ENCODE measurements at places on chromosomes 6 and 20.

DNA sequence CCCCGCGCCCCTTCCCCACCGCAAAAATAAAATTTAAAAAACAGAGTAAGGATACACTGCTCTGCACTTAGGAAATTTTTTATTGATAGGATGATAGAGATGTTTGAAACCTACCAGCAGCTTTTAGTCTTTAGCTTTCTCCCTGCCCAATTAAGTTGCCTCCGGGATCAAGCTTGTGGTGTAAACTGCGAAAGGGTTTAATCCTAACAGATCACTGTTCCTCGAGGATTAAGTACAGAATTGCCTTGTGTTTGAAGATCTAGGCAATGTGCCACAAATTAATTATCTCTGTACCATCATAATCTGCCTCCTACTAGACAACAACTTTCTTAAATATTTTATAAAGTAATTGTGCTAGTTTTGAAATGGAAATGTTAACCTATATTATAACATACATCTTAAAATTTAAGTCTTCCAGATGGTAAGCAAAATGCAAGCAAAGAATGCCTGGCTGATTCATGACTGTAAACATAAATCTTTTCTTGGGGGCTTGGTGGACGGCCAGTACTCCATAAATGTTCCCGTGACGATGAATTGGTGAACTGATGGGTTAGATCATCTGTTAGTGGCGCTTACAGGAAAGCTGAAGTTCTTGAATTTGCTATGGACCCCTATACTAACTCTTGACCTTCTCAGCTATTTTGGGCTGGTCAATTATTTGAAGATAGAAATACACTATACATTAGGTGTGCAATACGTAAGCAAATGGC, 58.0 kb upstream of the ARHGAP18 start:
- no peak for DNase-seq

DNA sequence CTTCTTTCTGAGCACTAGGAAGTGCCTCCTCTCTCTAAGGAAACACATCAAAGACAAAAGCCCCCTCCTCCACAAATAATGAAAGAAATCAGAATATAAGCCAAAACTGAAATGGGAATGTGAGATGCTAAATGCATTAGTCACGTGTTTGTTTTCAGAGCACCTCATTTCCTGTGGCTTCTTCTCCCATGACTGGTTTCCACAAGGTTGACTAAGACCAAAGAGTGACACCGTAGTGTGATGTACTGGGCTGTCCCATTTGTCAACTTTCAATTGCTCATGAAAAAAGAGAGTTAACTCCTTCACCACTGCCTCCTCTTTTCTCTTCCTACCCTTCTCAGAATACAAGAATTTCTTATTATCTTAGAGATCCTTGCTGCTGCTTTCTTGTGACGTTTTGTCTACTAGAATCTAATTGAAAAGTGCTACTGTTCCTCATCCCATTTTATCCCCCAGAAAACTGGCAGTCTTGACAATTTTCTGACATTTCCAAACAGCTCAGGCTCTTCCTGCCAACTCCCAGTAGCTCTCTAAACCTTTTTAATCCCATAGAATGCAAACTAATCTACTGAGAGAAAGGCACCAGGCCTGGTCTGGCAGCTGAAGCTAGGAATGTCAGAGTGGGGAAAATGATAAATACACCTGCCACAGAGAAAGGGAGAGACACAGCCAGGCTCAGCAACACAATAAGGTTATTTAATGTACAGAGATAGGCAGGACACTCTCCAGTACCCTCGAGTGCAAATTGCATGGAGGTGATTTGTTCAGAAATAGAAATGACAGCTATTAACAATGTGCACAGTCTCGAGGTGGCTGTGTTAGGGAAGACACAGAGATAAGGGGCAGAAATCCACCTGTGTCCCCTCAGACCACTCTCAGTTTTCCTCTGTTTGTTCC, 671.7 kb upstream of the NRSN1 start:
- DNase-seq = no peak

DNA sequence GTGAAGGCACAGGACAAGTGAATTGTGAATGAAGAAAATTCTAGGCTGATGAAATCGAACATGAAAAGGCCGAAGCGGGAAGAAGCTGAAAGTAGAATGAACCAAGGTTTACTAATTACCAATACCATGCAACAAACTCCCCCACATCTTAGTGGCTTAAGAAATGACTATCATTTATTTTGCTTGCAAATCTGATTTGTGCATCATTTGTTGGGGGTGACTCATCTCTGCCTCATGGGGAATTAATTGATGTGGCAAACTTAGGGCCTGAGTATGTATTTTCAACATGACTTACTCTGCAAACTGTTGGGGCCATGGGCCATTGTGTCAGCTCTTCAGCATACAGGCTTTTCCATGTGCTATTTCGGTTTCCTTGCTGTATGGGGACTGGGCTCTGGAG, 26.8 kb downstream of the PPP1R14C start:
- no peak for DNase-seq

DNA sequence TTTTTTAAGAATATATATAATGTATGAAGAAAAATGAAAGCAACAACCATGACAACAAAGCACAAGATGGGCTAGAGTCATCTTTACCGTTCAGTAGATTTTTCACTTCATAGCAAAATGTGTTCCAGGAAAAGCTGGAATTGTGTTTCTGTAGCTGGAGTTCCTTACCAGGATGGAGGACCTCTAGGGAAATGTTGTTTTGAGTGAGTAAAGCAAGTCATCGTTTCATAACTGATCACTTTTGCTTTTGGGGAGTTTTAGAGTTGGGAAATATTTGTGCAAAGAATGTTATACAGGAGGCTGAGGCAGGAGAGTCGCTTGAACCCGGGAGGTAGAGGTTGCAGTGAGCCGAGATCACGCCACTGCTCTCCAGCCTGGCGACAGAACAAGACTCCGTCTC, 151.6 kb downstream of the SASH1 start:
- no peak for DNase-seq

DNA sequence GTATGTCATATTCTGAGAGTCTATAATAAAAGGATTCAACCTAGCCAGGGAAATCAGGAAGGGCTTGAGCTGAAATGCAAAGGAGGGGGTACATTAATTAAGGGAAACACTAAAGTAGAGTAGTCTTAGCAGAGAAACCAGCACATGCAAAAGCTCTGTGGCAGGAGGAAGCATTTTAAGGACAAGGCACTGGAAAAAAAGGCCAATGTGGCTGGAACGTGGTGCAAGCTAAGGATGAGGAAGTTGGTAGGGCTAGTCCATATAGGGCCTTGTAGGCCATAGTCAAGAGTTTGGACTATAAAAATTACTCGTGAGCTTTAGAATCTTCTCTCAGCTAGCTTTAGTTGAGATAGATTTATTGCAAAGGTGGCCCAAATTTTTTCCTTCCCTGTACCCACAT, 75.2 kb upstream of the TOP1 start:
- DNase-seq = no peak

DNA sequence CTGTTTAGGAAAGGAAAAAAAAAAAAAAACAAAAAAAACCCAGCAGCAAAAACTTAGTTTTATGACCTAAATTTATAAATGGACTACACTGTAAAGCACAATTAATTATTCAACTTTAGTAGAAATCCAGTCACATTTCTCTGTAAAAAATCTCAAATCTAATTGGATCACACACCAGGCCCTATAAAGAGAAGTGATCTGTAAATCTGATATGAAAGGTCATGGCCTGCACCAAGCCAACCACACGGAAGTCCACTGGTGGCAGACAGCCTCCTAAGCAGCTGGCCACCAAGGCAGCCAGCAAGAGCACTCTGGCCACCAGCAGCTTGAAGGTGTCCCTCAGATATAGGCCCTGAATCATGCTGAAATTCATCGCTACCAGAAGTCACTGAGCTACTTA, 131.6 kb downstream of the HFE start:
- no peak for DNase-seq

DNA sequence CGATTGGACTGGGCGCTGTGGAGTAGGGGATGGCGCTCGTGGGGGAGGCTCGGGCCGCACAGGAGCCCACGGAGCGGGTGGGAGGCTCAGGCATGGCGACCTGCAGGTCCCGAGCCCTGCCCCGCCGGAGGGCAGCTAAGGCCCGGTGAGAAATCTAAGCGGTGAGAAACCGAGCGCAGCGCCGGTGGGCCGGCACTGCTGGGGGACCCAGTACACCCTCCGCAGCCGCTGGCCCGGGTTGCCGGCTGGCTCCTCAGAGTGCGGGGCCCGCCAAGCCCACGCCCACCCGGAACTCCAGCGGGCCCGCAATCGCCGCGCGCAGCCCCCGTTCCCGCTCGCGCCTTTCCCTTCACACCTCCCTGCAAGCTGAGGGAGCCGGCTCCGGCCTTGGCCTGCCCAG, 59.7 kb upstream of the MYLIP start:
- DNase-seq = no peak

GRCh38 chr20:47612670-47613069, 111.0 kb downstream of the NCOA3 start:
- no peak for DNase-seq

- DNase-seq = no peak
These were observed 1.6 kb downstream of the PSMB9 start for GRCh38 chr6:32855467-32856174.

GRCh38 chr20:62248890-62249560, 10.7 kb downstream of the OSBPL2 start:
- DNase-seq = no peak

DNA sequence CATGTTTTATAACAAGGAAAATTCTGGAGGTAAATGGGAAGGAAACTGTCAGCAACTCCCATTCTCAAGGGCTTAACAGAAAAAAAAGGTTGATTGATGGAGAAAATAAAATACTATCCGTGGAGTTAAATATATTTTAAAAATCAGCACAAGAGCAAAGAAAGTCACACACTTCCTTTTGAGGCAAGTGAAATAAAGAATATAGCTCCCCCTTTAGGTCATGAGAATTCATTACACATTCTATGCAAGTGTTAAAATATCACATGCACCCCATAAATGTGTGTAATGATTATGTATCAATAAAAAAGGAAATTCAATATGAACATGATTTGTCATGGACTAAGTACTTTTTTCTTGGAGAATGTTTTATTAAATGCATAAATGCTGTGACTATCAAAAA, 349.2 kb downstream of the TPBG start:
- no peak for DNase-seq

GRCh38 chr6:11389977-11390376, 147.6 kb upstream of the TMEM170B start:
- DNase-seq = no peak

GRCh38 chr6:68572975-68573374, 62.1 kb upstream of the ADGRB3 start:
- no peak for DNase-seq

DNA sequence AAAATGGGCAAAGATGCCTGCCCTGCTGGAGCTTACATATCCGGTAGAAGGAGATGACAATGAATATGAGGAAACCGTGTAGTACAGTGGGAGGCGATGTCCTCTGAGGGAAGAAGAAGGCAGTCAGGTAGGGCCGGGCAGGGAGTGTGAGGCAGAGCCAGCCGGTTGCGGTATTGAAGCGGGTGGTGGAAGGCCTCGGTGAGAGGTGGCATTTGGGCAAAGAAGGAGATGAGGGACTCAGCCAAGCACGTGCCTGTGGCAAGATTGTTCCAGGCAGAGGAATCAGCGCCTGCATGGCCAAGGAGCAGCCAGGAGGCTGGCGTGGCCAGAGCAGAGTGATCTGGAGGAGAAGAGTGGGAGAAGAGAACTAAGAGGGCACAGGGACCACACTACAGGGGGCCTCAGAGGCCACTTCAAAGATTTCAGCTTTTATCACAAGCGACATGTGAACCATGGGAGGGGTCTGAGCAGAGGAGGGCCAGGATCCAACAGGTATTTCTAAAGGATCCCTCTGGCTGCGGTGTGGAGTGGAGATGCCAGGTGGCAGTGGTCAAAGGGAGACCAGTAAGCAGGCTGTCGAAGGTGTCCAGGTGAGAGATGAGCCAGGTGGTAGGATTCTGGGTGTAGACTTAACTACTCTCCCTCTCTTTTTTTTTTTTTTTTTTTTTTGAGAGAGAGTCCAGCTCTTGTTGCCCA, 13.8 kb downstream of the MDFI start:
- no peak for DNase-seq

- no peak for DNase-seq
These were observed 12.7 kb downstream of the FAM217A start for GRCh38 chr6:4066029-4066755.

GRCh38 chr20:59747671-59748515, 143.6 kb downstream of the PHACTR3 start:
- no peak for DNase-seq

- DNase-seq = peak; percentile 81
These were observed 88.5 kb downstream of the LY86 start for GRCh38 chr6:6676910-6677441.

- no peak for DNase-seq
These were observed at the start of gene LAMA4 for GRCh38 chr6:112253841-112254816. Gene LAMA4 (minus strand): TSS chr6:112254567. CDS start chr6:112254150, 417 bp downstream.
